ENCODE measurements at places on chromosomes 16 and 17. TPM values are rescaled to one million over a fixed set of nuclear protein-coding genes. Genes with fewer than 3 reads are reported as not detected.

DNA sequence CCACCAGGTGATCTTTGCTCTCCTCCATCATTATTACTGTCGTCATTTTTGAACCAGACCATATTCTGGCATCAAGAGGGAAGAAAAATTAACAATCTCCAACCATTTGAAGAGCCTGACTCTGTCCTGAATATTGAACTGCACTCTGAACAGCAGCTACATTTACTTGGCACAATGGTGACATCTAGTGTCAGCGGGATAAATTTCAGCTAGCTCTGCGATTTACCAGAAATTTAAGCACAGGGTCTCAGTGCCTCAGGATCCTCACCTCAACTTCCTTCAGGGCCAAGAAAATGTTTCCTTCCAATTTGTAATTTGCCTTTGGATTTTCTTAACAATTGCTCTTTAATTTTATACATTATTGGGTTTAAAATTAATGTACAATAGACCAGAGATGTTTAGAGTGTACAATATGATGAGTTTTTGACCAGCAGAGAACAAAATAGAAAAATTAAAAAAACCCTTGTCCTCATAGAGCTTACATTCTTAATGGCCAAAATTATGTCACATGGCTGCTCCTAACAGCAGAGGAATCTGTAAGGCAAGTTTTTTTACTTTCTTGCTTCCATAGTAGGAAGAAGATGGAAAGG, 10.7 kb upstream of the ZNF19 start:
- H3K4me1 ChIP-seq, result no peaks in the 10 kb centered on the region
- peak; percentile 71 for DNase-seq
- H3K27ac ChIP-seq, result no peak overlapping the region
- no peaks in the 10 kb centered on the region for H3K36me3 ChIP-seq

Gene SEZ6L2
- total RNA-seq, result 34.7 TPM

Gene PDP2
- 38.2 TPM for total RNA-seq

DNA sequence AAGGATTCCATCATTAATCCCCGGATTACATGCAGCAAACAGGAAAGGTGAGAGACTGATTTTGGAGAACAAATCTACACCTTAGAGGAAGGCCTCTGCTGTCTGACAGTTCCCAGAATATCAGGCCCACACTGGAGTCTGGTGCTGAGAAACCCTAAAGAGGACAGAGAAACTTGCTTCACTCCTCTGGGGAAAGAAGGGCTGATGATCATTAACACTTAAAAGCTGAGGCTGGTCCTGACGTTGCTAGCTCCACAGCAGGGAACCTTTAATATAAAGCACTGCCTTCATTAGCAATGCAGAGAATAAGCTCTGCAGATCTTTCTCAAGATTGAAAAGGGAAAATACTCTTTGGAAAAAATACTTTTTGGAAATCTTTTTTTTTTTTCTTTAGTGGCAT, 1472.4 kb upstream of the GOT2 start:
- no peaks in the 10 kb centered on the region for H3K4me1 ChIP-seq
- H3K4me3 ChIP-seq, result no peak overlapping the region
- no peaks in the 10 kb centered on the region for H3K27me3 ChIP-seq

- no peaks in the 10 kb centered on the region for H3K4me1 ChIP-seq
- DNase-seq, result no peak
- H3K27ac ChIP-seq, result no peak overlapping the region
Observed at GRCh38 chr16:47664653-47665325, 203.7 kb downstream of the PHKB start.

GRCh38 chr17:15238057-15238456, 27.1 kb downstream of the PMP22 start:
- no peak overlapping the region for H3K4me3 ChIP-seq
- no peaks in the 10 kb centered on the region for H3K27me3 ChIP-seq
- peaks cover 53% of the 10 kb centered on the region for H3K36me3 ChIP-seq
- H3K4me1 ChIP-seq, result peaks cover 24% of the 10 kb centered on the region
- no peak for DNase-seq

DNA sequence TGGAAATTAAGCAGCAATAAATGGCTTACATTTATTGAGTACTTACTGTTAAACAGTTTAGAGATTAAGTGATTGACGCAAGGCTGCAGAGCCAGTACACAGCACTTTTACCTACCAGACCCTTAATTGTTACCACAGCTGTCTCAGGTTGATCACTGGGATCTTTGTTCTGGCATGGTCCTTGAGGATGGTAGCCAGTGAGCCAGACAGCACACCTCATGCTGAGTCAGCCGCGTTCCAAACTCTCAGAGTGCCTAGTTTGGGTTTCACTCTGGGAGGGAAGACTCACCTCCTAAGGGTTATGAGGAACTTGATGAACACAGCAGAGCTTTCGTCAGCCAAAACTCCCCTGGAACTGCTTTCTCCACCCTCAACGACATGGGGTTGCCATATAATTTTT, 20.4 kb downstream of the CDH3 start:
- H3K4me1 ChIP-seq, result peaks cover 33% of the 10 kb centered on the region
- DNase-seq, result peak; percentile 36
- H3K27me3 ChIP-seq, result no peaks in the 10 kb centered on the region
- H3K4me3 ChIP-seq, result no peak overlapping the region
- H3K36me3 ChIP-seq, result no peaks in the 10 kb centered on the region
- no peak overlapping the region for H3K27ac ChIP-seq

Gene CA4
- not detected for total RNA-seq

DNA sequence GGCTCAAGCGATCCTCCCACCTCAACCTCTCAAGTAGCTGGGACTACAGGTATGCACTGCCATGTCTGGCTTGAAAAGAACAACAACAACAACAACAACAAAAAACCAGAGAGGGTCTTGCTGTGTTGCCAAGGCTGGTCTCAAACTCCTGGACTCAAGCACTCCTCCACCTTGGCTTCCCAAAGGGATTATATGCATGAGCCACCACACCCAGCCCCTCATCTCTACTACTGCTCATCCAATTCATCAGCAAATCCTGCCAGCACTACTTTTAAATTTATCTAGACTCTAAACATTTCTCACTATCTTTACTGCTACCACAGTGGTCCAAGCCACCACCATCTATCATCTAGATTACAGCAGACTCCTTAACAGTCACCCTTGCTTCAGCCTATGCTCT, 109.6 kb downstream of the BRIP1 start:
- no peak overlapping the region for H3K4me3 ChIP-seq
- no peaks in the 10 kb centered on the region for H3K27me3 ChIP-seq
- no peaks in the 10 kb centered on the region for H3K4me1 ChIP-seq
- H3K36me3 ChIP-seq, result no peaks in the 10 kb centered on the region
- no peak for DNase-seq
- no peak overlapping the region for H3K27ac ChIP-seq

Gene TMEM238L
- not detected for total RNA-seq

Gene ARHGDIG
- total RNA-seq, result not detected

- H3K4me3 ChIP-seq, result no peak overlapping the region
- no peak overlapping the region for H3K27ac ChIP-seq
- H3K36me3 ChIP-seq, result no peaks in the 10 kb centered on the region
- H3K27me3 ChIP-seq, result no peaks in the 10 kb centered on the region
Observed at GRCh38 chr17:77432742-77433141, 292.0 kb downstream of the SEC14L1 start.

DNA sequence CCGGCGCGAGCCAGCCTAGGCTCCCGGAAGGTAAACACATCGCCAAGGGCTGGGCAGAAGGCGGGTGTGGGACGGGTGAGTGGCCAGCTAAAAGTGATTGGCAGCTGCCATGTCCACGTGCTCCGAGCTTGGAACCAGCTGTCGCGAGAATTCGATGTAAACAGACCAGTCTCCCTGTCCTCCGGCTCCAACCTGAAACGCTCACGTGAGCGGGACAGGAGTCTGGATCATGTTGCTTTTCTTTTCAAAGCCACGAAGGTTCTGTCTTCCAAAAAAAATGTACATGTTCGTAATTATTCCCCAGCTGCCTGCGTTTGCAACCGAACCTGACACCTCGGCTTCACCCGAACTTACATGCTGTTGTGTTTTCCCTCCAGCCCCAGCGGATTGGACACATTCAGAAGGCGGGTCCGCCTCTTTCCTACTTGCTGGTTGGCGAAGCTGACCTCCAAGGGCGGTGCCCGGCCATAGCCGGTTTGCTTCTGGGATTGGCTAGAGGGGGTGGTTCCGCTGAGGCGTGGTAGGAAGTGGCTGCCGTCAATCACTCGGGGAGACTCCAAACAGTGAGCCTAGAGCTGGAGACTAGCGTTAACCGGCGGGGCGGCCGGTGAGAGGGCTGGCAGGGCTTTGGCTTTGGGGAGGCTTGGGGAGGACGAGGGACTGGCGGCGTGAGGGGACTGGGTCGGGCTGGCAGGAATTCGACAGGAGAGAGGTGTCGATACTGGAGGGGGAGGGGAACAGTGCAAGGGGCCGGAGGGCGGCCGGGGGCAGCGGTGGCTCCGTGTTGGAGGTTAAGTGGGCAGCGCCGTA, at the start of gene BCAS3:
TSS of gene BCAS3 (plus strand) at position 544 of the 810 bp plus-strand sequence.
- DNase-seq, result peak; percentile 100
- H3K4me1 ChIP-seq, result 0 out of 2 replicates have a peak, but pooled peaks cover 6% of the 10 kb centered on the region
- no peaks in the 10 kb centered on the region for H3K27me3 ChIP-seq
- no peaks in the 10 kb centered on the region for H3K36me3 ChIP-seq
- peak within 1 kb of the TSS; percentile 51 for H3K27ac ChIP-seq
- peak within 1 kb of the TSS; percentile 78 for H3K4me3 ChIP-seq

Gene ALOX15B
- total RNA-seq, result not detected

- no peaks in the 10 kb centered on the region for H3K36me3 ChIP-seq
- H3K4me1 ChIP-seq, result no peaks in the 10 kb centered on the region
- H3K27ac ChIP-seq, result no peak overlapping the region
- DNase-seq, result no peak
- H3K27me3 ChIP-seq, result no peaks in the 10 kb centered on the region
- no peak overlapping the region for H3K4me3 ChIP-seq
Observed at GRCh38 chr17:80007939-80008338, 27.7 kb downstream of the TBC1D16 start.

DNA sequence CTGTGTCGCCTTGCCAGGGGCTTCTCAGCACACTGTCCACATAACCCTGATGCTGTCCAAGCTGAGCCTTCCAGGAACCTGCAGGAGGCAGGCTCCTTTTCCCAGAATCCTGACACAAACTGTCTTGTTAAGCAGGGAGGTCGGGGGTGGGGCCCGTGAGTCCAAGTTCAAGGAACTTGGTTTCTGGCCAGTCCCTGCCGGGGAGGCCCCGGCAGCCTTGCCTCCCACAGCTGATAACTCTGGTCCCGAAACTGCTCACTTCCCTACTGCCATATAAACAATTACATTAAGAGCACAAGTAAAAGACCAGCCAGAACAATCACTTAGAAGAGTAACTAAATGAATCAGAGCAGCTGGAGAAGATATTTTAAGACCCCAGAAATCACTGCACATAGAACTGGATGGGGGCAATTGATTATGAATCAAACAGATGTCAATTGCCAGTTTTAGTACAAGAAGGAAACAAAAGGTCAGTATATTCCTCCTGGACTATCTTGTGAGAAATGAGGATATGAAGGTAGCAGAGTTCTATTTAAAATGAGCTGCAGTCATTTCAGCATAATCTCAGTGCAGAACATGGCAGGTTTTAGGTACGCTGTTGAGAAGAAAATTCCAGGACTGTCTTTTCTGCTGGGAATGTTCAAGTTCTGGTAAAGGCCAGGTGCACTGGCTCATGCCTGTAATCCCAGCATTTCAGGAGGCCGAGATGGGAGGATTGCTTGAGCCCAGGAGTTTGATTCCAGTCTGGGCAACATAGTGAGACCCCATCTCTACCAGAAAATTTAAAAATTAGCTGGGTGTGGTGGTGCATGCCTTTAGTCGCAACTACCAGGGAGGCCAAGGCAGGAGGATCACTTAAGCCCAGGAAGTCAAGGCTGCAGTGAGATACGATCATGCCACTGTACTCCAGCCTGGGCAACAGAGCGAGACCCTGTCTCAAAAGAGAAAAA, 169.8 kb downstream of the PITPNC1 start:
- peak; percentile 38 for DNase-seq
- H3K4me3 ChIP-seq, result no peak overlapping the region
- no peak overlapping the region for H3K27ac ChIP-seq
- H3K27me3 ChIP-seq, result no peaks in the 10 kb centered on the region
